Activated CD4-positive, alpha-beta memory T cell treated with anti-CD3 and anti-CD28 coated beads for 36 hours (primary cell): ENCODE measurements at places on chromosomes 16 and 17. TPM values are rescaled to one million over a fixed set of nuclear protein-coding genes. Genes with fewer than 3 reads are reported as not detected.
A peak's percentile ranks its signal among the peaks of the same experiment; 100 is the strongest.

DNA sequence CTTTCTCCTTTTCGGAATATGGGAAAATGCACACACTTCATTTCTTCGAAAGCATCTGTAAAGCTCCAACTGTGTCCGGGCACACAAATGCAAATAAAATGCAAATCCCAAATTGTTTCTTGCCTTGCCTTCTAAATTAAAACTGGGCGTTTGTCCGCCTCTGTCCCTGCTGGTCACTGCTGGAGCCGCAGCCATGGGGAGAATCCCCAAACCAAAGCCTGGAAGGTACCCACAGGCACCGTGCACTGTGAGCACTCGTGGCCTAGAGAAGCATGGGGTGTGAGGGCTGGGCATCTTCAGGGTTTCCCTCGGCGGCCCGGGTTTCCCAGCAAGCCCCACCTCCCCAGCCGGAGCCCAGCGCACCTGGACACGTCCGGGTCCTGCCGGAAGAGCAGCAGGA is 2.9 kb downstream of the SLC47A2 start:
- H3K4me1 ChIP-seq: no peaks in the 10 kb centered on the region
- H3K27ac ChIP-seq: no peak overlapping the region
- no peaks in the 10 kb centered on the region for H3K36me3 ChIP-seq

GRCh38 chr17:76944477-76944876 is 76.3 kb downstream of the MGAT5B start:
- no peak for DNase-seq
- H3K4me1 ChIP-seq: no peaks in the 10 kb centered on the region
- no peak overlapping the region for H3K27ac ChIP-seq
- no peaks in the 10 kb centered on the region for H3K27me3 ChIP-seq

DNA sequence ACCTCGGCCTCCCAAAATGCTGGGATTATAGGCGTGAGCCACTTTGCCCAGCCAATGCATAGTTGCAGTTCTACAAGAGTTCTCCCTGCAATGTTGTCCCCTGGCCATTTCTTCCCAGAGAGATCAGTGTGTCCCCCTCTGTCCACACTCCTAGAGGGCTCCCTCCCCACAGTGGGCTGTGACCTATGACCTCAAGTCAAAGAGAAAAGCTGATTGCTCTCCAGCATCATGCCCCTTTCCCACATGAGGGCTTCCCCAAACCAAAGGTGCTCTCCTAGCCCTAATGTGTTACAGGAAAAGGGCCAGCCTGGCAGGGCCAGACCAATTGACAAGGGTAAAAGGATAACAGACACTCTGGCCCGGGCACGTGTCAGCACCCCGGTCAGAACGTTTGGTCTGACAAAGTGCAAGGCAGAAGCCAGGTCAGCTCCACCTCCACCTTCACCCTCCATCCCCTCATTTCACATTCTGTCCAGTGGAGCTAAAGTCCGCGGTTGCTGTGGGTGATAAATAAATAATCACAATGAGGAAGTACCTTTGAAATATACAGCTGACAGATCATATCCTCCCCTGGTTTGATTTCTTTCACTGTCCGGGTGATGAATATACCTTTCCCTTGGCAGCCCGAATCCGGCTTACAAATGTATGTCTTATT is 17.8 kb downstream of the TTLL6 start:
- no peak overlapping the region for H3K4me3 ChIP-seq
- no peaks in the 10 kb centered on the region for H3K36me3 ChIP-seq
- H3K27me3 ChIP-seq: peaks cover 24% of the 10 kb centered on the region
- no peaks in the 10 kb centered on the region for H3K4me1 ChIP-seq

DNA sequence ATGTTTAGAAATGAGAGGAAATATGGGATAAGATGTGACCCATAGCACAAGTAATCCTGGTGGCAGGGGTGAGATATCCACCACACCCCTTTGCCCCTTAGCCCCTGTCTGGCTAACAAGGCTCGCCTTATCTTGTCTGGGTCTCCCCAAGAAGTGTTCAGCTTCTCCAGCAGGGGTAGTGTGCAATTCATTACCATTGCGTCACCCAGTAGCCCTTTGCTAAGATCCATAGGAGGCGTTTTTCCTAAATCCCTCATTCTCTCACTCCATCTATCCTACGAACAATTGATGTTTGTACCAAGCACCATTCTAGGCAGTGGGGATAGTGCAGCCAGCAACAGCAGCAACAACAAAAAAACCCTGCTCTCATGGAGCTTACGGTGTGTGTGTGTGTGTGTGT is 30.8 kb downstream of the CCDC42 start:
- no peaks in the 10 kb centered on the region for H3K4me1 ChIP-seq
- no peak for DNase-seq
- peaks cover 14% of the 10 kb centered on the region for H3K27me3 ChIP-seq
- H3K27ac ChIP-seq: no peak overlapping the region
- H3K4me3 ChIP-seq: no peak overlapping the region

- DNase-seq: no peak
- H3K4me3 ChIP-seq: no peak overlapping the region
- H3K27me3 ChIP-seq: no peaks in the 10 kb centered on the region
- H3K27ac ChIP-seq: no peak overlapping the region
- H3K36me3 ChIP-seq: peaks cover 3% of the 10 kb centered on the region
These were observed 6.0 kb downstream of the ST3GAL2 start for GRCh38 chr16:70432723-70433457.

DNA sequence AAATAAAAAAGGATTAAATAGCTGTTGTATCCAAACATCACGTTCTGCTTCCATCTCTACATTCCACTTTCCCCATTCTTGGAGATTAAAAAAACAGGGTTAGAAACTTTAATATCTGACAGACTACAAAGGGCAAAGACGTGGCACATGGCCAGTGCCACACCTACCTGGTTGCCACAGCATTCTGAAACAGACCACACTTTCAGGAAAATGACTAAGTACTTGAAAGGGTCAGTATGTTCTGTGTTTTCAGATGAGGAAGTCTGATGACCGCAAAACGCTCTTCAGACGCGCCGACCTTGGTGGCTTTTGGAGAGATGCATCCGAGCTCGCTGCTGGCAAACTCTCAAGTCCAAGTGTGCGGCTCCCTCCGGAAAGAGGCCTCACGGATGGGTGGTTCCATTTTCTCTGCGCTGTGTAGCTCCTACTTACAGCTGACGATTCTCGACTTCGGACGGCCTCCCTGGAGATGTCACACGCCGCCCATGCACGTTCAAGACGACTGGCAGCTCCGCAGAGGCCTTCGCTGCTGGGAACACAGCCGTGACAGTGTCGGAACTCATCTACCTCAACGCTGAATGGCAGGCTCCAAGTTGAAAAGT is 15.5 kb downstream of the MAP1LC3B start:
- no peak overlapping the region for H3K4me3 ChIP-seq
- no peak overlapping the region for H3K27ac ChIP-seq
- H3K4me1 ChIP-seq: peaks cover 3% of the 10 kb centered on the region
- H3K36me3 ChIP-seq: peaks cover 14% of the 10 kb centered on the region

- H3K27me3 ChIP-seq: no peaks in the 10 kb centered on the region
- peaks cover 21% of the 10 kb centered on the region for H3K4me1 ChIP-seq
- no peaks in the 10 kb centered on the region for H3K36me3 ChIP-seq
- no peak overlapping the region for H3K4me3 ChIP-seq
These were observed 10.2 kb upstream of the NATD1 start for GRCh38 chr17:21263376-21263775.

DNA sequence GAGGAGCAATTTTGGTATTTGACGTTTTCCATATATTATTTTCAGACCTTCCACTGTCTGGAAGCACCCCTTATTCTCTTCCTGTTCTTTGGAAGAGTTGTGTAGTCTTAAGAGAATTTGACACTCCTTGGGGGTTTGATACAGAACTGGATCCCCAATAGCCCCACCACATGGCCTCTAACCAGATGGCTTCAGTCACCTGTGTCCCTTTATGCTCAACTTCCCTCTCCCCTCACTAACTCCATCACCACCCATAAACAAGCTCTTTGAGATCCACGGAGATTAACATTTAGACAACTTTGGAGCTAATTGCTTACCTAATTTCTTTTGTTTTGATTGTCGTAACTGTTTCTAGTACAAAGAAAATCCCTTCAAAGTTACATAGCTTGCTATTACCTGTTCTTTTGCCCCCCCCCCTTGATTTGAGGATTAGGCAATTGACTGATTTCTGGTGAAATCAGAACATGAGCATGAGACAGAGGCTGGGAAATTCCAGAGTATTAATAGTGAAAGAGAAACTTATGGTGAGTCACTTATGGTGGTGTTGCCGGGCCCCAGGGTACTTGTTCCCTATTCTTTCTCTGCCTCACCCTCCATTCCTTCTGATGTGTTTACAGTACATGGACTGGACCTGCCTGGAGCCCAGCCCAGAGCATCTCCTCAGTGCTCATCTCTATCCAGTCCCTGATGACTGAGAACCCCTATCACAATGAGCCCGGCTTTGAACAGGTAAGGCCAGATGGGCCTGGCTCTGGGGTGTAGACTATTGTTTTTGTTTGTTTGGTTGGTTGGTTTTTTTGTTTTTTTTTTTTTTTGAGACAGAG is 7.5 kb downstream of the UBE2Z start:
- DNase-seq: peak; percentile 80
- peak overlapping the region; percentile 76 for H3K4me3 ChIP-seq
- peaks cover 61% of the 10 kb centered on the region for H3K4me1 ChIP-seq
- H3K27me3 ChIP-seq: no peaks in the 10 kb centered on the region

- H3K27me3 ChIP-seq: no peaks in the 10 kb centered on the region
- no peak for DNase-seq
- H3K4me1 ChIP-seq: peaks cover 20% of the 10 kb centered on the region
- no peak overlapping the region for H3K4me3 ChIP-seq
These were observed 43.2 kb downstream of the SREBF1 start for GRCh38 chr17:17793378-17794214.

GRCh38 chr17:74192950-74193781 is 10.3 kb upstream of the RPL38 start:
- no peaks in the 10 kb centered on the region for H3K36me3 ChIP-seq
- no peak overlapping the region for H3K27ac ChIP-seq
- H3K4me3 ChIP-seq: no peak overlapping the region
- H3K4me1 ChIP-seq: no peaks in the 10 kb centered on the region

DNA sequence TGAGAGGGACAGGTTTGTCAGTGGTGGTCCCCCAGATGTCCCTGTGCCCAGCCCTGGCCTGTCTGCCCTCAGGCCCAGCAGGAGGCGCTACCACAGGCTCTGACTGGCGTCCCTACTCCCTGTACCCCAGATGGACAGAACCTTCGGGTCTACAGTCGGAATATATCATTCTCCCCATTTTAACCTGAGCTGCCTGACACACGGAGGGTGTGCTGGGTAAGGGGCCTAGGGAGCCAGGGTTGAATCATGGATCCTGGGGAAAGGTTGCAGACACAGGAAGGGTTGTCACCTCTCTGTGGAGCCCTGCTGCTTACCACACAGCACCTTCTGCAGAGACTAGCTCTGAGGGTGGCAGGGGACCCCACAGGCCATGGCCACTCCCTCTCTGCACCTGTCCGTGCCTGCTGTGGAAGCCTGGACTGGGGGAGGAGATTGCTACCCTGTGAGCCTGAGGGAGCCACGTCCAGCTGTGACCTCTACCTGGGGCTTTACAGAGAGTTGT is 162.2 kb upstream of the ZNF267 start:
- no peak for DNase-seq
- no peak overlapping the region for H3K4me3 ChIP-seq
- H3K27me3 ChIP-seq: no peaks in the 10 kb centered on the region
- H3K4me1 ChIP-seq: peaks cover 41% of the 10 kb centered on the region
- H3K27ac ChIP-seq: no peak overlapping the region

GRCh38 chr16:58461056-58461455 is 38.9 kb upstream of the NDRG4 start:
- H3K36me3 ChIP-seq: no peaks in the 10 kb centered on the region
- no peak for DNase-seq
- no peak overlapping the region for H3K4me3 ChIP-seq
- peaks cover 14% of the 10 kb centered on the region for H3K4me1 ChIP-seq
- H3K27me3 ChIP-seq: peaks cover 30% of the 10 kb centered on the region

DNA sequence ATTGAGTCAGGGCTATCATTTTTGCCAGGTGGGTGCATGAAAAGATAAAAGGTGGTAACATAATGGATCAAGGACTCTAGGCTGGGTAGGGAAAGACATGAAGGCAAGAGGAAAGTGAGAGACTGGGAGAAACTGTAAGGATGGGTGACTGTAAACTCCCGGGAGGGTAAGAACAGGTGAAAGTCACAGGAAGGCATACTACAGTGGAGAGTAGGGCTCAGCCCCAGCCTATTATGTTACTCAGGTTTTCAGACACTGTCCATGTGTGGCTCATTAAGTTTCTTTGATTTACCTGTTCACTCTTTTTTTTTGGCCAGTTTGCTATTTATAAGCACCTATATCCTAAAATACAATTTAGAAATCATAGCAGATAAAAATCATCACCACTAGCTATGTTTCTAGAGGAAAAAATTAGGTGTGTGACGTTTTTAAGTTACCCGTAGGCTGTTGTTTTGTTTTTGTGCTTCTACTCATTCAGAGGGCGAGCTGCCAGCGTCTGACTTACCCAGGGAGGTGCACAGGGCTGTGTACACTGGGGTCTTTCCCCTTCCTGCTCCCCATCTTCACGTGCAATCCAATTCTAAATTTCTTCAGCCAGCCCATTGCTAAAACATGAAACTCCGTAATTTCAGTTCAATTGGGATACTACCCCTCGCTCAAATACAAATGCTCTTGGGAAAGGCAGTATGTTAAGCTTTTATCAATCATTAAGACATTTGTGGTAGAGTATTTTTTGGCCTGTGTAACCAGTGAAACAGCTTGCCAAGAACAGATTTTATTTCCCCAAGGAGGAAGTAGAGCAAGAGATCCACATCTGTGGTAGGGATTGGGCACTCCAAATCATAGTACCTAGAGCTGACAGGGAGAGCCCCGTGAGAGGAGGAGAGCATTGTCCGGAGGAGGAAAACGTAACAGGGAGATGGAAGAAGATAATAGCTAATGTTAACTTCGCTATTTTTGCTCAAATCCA is 21.7 kb upstream of the VWA3A start:
- peaks cover 6% of the 10 kb centered on the region for H3K36me3 ChIP-seq
- H3K27ac ChIP-seq: no peak overlapping the region
- no peak for DNase-seq
- H3K4me3 ChIP-seq: no peak overlapping the region
- H3K4me1 ChIP-seq: no peaks in the 10 kb centered on the region

The VASN gene
- not detected for total RNA-seq

The SLC2A4 gene
- total RNA-seq: 0.19 TPM

The UTS2R gene
- not detected for total RNA-seq

The CEP112 gene
- total RNA-seq: 3.3 TPM
